ENCODE measurements at places on chromosomes 5 and 9.

- no peak for DNase-seq
These were observed 249.6 kb downstream of the PIK3R1 start for GRCh38 chr5:68465133-68465532.

GRCh38 chr5:82470185-82470994 lies 192.2 kb upstream of the RPS23 start:
- DNase-seq, result no peak

- DNase-seq, result no peak
These were observed 401.0 kb upstream of the SLC24A2 start for GRCh38 chr9:20189871-20190270.

DNA sequence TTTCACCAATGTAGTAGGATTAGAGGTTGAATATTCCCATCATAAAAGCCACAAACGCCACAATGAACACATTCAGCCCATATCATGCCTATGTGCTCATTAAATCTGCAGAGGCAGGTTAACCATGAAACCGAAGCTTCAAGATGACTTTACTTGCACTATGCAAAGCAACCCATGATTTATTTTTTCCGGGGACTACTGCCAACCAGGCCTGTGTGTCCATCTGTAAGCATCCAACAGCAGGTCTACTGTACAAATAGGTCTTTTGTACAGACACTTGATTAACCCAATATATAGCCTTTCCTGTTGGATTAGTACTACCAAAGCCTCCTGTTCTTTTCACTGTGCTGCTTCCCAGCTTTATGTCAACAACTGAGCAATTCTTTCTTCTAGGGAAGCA lies 104.9 kb upstream of the CDH10 start:
- DNase-seq, result peak; percentile 5

DNA sequence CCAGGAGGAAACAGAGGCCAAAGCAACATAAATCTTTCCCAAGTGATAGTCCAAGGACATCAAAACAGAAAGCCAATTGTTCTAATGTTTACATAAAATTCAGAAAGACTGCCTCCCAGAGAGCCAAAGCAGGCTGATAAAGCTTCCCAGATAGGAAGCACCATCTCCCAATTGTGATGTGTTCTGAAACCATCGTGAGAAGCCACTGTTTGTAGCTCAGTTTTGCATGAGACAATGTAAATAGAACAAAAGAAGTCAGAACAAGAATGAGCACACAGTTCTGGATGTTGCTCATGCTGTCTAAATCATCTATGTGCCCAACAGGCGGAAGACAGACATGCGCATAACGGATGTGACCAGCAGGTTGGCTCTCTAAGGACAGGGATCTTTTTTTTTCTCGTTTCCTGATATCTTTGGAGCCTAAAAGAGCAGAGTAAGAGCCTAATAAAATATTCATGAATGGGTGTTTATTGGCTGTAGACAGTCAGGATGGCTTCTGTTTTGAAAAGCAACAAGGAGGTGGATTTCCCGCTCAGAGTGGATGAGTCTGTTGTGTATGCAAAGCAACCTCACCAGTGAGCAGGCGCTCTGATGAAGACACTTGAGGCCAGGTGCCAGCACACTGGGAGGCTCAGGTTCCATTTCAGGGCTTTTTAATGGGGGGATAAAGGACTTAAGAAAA lies 113.6 kb downstream of the GNA14 start:
- DNase-seq, result no peak

DNA sequence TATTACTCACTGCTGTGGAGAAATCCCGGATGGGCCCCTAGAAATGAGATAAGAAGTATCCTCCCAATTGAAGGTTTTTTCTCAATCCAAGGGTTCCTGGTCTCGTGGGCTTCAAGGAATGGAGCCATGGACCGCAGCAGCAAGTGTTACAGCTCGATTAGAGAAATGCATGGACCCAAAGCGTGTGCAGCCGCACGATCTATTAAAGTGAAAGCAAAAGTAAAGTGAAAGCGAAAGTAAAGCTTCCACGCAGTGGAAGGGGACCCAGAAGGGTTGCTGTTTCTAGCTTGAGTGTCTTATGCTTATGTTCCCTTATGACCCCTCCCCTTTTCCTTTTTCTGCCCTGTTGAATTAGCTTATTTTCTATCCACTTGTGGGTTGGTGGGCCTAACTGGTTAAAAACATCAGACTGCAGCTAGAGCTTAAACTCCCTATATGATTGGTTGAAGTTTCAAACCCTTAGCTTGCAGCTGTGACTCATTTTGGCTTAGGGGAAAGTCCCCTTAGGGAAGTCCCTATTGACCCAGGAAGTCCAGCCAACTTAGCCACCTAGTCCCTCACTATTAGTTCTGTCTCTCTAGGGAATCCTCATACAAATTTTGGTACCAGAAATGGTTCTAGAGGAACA lies 1111.8 kb downstream of the TAF11L14 start:
- peak; percentile 20 for DNase-seq

- DNase-seq, result no peak
These were observed 261.8 kb downstream of the CTNND2 start for GRCh38 chr5:11642438-11642837.

- DNase-seq, result peak; percentile 51
These were observed 10.5 kb upstream of the MYOT start for GRCh38 chr5:137856916-137857862.

DNA sequence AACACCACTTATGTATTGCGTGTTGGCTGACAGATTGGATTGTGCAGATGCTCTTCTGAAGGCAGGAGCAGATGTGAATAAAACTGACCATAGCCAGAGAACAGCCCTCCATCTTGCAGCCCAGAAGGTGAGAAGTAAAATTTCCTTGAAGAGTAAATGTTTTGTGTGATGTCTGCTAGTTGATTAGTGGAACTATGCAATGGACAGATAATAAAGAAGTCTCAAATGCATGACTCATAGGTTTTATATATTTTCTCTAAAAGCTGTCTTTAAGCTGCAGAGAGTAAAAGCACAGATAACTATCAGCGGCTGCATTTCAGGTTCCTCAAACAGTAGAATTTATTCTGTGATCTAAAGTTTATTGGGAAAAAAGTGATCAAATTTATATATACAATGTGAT lies 27.4 kb downstream of the INVS start:
- no peak for DNase-seq

Measured in muscle of leg (tissue), 16 donors.